Fibroblast of the aortic adventitia (primary cell): ENCODE measurements at places on chromosomes 1 and 21.
A peak's percentile ranks its signal among the peaks of the same experiment; 100 is the strongest.

- no peak for DNase-seq
Observed at GRCh38 chr1:175881246-175881976, 138.0 kb upstream of the TNR start.

DNA sequence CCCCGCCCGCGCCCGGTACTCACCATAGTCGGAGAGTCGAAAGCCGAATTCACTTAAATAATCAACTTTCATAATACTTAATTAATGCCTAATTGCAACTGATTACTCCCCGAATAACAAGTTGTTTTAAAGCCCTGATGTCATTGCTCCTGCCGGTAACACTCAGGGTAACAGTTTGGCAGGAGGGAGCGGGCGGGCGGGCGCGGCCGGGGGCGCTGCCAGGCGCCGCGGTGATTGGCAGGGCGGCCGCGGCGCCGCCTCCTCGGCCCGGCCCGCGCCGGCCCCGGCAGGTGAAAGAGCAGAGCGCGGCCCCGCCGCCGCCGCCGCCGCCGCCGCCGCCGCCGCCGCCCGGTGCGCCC lies 102.2 kb downstream of the CASZ1 start:
- DNase-seq: no peak

DNA sequence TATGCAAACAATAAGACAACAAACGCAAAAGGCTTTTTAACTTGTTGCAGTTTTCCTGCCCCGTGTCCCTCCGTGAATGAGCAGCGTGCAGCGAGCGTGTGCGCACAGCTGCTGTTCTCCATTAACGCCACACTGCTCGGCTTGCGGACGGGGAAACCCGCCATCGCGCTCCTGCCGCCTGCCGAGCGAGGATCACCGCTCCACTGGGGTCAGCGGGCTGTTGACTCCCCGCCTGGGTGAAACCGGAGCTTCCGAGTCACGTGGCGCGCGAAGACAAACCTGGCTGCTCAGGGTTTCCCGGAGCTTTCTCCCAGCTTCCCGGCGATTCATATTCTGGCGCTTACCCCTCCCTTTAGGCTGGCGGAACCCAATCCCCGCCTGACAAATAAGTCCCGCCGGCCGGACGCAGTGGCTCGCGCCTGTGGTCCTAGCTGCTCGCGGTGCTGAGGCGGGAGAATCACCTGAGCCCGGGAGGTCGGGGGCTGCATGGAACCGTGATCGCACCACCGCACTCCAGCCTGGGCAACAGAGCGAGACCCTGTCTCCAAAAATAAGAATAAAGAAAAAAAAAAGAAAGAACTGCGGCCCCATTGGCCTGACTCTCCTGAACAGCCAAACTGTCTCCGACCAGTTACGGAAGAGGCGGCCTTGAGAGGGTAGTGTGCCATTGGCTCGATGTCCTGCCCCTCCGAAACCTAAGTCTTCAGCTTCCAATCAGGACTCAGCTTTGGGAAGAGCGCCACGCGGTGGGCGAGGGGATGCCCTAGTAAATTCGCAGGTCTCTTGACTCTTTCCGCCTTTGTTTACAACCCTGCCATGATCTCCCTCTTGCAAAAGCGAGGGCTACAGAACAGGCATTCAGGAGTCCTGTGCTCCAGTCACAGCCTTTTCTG lies at the start of gene CREB3L4:
Gene CREB3L4, plus strand, starts transcription at position 796 of the 893 bp plus-strand sequence. CDS start 624 bp downstream, outside the sequence.
- DNase-seq: peak; percentile 99

DNA sequence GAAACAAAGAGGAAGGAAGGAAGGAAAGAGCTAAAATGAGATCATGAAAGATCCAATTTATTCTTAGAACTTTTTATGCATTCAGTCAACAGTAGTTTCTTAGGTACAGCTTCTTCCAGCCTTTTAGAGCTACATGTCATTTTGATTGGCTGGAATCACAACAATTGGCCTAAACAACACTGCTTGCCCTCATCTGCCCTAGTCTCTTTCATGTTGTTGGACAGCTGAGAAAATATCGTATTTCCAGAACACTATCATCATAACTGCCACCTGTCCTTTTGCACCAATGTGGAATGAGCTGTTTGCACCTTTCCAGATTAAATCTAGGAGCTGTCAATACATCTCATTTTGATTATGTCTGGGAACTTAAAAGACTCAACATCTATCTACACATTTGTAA lies 161.7 kb downstream of the TGFBR3 start:
- no peak for DNase-seq

- no peak for DNase-seq
Observed at GRCh38 chr1:110348050-110348449, 8.9 kb downstream of the RBM15 start.

GRCh38 chr21:31686272-31686915 lies 26.9 kb downstream of the SOD1 start:
- DNase-seq: no peak

- DNase-seq: no peak
Observed at GRCh38 chr1:205421798-205422197, at the start of gene LEMD1. Gene LEMD1, minus strand, starts transcription at chr1:205422056. Its CDS starts 1,520 bp downstream, at chr1:205420536.

DNA sequence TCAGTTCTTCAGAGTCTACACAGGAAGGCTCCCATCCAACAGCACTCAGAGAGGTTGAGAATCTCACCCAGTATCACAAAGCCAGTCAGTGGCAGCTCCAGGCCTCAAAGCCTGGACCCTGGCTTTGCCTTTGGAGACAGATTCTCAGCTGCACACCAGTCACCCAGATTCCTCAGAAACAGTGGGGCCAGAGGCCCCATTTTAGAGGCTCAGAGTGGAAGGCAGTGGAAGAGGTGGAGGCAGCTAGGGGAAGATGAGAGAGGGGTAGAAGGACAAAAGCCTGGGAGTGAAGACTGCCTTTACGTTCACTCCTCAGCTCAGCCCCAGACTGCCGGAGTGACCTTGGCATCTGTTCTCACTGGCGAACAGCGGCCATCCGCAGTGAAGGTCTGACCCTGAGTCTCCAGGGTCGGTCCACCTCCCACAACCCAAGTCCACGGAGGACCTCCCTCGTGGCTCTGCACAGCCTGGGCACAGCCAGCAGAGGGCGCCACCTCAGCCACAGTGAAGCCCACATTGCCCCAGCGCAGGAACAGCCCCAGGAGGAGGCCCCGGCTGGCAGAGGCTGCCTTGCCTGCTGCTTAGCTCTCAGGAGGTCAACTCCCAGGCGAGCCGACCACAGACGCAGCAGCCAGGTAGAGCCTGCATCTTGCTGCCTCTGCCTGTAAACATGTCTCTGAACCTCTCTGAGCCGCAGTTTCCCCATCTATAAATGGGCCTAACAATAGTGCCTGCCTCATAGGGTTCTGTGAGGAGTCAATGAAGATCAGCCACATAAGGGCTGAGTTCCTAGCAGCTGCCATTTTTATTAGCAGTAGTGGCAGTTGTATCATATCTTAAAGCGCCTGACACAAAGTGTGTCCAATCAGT lies 5.9 kb upstream of the FNDC5 start:
- peak; percentile 43 for DNase-seq

GRCh38 chr1:215891266-215892057 lies 324.4 kb downstream of the KCTD3 start:
- no peak for DNase-seq

GRCh38 chr1:231631717-231632116 lies 5.1 kb downstream of the DISC1 start:
- no peak for DNase-seq

DNA sequence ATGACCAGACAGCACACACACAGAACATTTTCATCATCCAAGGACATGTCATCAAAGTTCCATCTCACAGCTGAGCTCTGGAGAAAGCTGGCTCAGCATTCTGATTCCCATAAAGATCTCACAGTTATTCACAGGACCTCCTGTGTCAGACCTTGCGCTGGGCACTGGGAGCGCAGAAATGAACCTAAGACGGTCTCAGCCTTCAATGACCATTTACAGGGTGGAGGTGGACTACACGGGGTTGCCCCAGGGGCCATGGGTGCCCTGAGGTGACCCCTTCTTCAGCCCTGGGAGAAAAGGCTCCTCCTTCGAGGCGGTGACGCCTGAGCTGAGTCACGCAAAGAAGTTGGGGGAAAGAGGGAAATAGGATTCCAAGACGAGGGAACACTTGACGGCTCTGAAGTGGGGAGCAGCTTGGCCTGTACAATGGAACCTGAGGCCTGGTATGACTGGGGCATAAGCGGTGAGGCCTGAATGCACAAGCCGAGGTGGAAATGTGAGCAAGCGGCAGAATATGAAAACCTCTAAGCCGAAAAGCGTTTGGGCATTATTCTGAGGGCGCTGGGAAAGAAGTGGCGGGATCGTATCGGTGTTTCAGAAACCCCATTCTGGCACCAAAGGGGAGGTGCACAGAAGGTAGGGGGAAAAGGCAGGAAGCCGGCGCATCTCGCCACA lies 797 bp downstream of the CC2D1B start:
- DNase-seq: peak; percentile 63

GRCh38 chr1:161324020-161324419 lies 9.8 kb downstream of the SDHC start:
- DNase-seq: no peak

DNA sequence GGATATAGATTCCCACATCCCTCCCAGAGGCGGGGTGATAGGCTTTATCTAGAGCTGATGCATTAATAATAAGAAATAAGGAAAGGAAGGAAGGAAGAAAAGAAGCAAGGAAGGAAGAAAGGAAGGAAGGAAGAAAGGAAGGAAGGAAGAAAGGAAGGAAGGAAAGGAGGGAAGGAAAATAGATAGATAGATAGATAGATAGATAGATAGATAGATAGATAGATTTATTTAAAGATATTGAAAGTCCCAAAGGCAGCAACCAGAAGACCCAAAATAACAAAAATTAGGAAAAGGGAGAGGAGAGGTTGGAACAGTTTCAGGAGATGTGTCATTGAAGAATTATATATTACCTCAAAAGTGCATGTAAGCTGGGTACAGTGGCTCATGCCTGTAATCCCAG lies 12.2 kb upstream of the SLC26A9 start:
- DNase-seq: no peak

- no peak for DNase-seq
Observed at GRCh38 chr1:22320587-22321344, 130.9 kb upstream of the ZBTB40 start.

DNA sequence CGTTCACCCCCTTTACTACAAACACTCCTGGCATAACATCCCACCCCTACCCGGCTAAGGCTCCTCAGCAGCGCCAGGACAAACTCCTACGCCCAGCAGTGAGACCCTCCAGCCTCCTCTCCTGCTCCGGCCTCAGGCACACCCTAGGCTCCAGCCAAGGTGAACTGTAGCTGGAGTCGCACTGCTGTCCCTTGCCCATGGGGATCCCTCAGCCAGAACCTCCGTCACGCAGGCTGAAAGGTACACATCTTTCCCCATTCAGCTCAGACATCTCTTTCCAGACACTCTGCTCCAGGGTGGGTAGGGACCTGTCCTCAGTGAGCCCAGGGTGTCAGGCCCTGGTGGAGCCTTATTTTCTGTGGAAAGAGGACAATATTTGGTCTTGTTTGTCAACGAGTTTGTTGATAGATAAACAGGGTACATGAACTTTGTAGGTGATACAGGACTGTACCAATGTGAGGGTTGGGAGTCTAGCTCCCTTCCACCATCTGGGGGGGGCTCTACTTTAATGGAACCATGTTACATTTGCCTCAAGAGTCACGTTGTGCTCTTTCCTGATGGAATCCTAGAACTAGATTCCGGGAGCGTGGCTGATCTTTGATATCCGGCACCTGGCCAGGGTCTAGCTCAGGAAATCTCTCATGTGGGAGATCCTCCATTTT lies 56.5 kb upstream of the SSBP3 start:
- no peak for DNase-seq

DNA sequence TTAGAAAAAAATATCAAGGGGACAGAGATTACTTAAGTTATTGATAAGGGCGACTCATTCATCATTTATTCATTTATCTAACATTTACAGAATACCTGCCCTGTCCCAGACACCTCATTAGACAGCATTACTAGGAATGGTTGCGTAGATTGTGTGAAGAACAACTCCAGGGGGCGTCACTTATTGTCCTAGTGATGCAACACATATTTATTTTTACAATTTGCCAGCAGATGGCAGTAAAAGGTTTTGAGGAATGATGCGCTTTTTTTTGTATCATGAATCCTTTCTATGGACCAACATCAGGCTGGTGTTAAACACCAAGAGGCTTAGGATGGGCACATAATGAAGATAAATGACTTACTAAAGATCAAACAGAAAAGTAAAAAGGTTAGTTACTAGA lies 5.5 kb downstream of the NCAM2 start:
- DNase-seq: peak; percentile 64

DNA sequence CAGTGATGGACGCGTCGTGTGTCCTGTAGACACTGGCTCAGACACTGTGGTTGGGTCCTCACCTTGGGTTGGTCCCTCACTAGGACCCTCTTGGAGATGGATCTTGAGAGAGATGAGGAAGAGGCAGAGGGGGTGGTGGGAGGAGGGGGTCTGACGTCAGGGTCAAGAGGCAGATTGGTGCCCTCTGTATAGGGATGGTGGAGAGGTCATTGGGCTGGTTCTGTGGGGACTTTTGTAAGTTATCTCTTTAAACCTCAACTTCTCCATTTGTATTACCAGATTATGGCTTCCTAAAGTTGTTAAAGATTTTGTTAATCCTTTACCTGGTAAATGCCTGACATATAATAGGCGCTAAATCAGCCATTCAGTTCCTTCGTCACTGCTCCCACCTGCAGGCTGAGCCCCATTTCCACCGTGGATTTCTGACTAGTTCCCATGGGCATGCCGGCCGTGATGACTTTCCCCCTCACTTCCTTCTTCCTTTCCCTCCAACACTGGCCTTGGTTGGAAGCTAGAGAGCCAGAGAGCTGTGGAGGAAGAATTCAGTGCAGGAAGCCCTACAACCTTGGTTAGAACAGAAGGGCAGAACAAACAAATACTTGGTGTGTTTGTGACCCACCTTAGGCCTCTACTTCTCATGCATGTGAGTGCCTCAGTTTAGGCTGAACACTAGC lies 8.6 kb downstream of the H6PD start:
- DNase-seq: no peak

GRCh38 chr21:42570362-42570761 lies 56.7 kb downstream of the SLC37A1 start:
- no peak for DNase-seq

DNA sequence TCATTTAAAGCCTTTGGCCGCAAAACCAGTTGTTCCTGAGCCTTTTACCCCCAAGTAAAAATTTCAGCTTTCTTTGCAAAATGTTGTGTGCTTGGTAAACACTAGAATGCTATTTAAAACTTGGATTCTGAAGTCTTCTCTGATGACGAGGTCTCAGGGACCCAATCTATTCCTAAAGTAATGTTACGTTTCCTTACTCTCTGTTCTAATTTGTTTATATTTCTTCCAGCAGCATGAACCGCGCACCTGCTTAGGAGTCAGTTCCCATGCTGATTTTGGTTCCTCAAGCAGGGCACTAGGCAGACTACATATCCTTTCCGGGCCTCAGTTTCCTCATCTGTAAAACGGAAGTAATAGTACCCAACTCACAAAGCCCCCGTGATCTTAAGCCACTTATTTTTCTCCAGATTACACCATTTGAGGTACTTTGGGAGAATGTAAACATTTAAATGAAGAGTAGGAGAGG lies 969 bp upstream of the ALDH4A1 start:
- DNase-seq: no peak

- no peak for DNase-seq
Observed at GRCh38 chr1:84135341-84135740, 8.7 kb upstream of the PRKACB start.

GRCh38 chr21:24276204-24276603 lies 1331.1 kb downstream of the MRPL39 start:
- DNase-seq: no peak
